CD4-positive, alpha-beta T cell treated with Interleukin-4 for 1 hour (primary cell): ENCODE measurements at places on chromosomes 13 and 19.

GRCh38 chr19:30253581-30253996 lies 118.6 kb upstream of the ZNF536 start:
- DNase-seq, result no peak

GRCh38 chr19:33311326-33311682 lies 9.0 kb upstream of the CEBPA start:
- DNase-seq, result no peak

- DNase-seq, result no peak
Observed at GRCh38 chr13:94464771-94465170, 14.7 kb downstream of the DCT start.

- no peak for DNase-seq
Observed at GRCh38 chr19:13859361-13859880, 17.5 kb upstream of the NANOS3 start.

GRCh38 chr19:54653181-54653809 lies 9.5 kb upstream of the LILRB4 start:
- peak; percentile 33 for DNase-seq

GRCh38 chr13:102517959-102518358 lies 78.8 kb upstream of the TPP2 start:
- DNase-seq, result no peak

GRCh38 chr19:16121967-16122366 lies 10.3 kb downstream of the RAB8A start:
- no peak for DNase-seq

GRCh38 chr19:1172353-1173158 lies 1.5 kb downstream of the SBNO2 start:
- no peak for DNase-seq

DNA sequence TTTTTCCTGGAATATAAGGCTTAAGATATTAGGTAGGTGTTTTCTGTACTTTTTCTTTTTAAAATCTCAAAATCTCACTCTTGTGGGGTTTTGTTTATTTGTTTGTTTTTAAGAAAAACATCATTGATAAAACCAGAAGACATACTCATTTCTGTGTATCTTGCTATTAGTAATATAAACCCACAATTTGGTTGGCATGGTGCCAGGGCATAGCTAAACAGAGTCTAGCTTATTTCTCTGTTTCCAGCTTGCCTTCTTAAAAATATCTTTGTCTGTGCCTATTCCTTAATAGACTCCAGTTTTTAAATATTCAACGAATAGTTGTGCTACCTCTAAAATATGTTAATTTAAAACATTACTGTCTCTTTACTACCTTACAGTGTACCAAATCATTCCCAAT lies 1121.9 kb upstream of the PCDH20 start:
- DNase-seq, result no peak

GRCh38 chr19:30799865-30800755 lies 427.9 kb downstream of the ZNF536 start:
- no peak for DNase-seq

DNA sequence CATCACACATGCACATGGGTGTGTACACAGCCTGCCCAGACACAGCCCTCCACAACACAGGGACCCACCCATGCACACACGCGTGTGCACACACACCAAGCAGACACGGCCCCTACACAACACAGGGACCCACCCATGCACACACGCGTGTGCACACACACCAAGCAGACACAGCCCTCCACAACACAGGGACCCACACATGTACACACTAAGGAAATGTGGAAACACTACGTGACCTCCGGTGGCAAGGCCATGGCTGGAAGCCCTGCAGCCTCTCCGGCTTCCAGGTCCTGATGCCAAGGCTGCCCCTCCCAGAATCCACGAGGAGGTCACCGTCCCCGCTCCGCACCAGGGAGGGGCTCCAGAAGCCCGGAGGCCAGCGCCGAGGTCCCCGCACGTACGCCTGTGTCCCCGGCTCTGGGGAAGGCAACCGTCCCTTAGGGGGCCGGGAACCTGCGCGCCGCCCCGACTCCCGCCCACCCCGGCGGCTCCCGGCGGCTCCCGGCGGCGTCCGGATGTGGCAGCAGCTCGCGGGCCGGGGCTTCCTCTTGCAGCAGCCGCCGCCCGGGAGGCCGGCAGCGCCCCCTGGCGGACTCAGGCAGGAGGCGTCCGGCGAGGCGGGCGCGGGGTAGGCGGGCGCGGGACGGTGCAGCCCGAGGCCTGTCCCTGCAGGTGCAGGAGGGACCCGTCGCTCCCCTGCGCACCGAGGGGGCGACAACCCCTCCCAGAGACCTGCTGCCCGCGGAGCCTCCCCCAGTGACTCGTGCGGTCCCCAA lies 29.8 kb upstream of the GRTP1 start:
- DNase-seq, result peak; percentile 79

DNA sequence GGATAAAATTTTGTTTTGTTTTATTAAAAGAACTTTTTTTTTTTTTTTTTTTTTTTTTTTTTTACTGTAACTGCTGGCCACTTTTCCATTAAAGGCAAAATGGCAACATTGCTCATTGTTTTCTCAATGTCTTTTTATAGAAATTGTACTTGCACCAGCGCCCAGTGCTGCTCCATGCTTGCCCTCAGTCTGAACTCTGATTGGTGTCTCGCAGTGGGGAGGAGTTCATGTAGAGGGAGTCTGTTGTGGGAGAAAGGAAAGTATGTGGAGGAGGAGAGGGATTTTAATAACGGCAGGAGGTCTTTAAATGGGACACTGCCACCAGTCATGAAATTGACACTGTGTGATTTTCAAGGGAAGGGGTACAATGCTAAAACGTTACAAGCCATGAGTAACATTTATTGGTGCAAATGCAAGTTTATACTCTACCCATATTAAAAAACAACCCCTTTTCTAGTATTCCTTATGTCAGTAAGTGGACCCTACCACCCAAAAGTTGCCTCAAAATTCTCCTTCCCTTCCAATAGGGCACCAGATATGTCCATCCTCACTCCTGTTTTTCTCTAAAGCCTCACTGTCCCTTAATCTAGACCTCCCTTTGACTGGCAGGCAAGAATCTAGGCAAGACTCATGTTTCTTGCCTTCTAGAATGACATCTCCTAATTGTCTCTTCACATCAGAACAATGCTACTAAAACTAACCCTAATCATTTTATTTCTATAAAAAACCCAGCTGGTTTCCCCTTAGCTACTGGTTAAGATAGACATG lies 3.2 kb downstream of the RASL11A start:
- no peak for DNase-seq
